ENCODE measurements at places on chromosomes 6 and 20. TPM values are rescaled to one million over a fixed set of nuclear protein-coding genes. Genes with fewer than 3 reads are reported as not detected.

GRCh38 chr20:9300080-9300479 is 214.3 kb upstream of the LAMP5 start:
- no peaks in the 10 kb centered on the region for H3K27me3 ChIP-seq
- no peak overlapping the region for H3K4me3 ChIP-seq
- H3K27ac ChIP-seq = no peak overlapping the region
- H3K36me3 ChIP-seq = no peaks in the 10 kb centered on the region
- no peaks in the 10 kb centered on the region for H3K4me1 ChIP-seq
- DNase-seq = no peak

DNA sequence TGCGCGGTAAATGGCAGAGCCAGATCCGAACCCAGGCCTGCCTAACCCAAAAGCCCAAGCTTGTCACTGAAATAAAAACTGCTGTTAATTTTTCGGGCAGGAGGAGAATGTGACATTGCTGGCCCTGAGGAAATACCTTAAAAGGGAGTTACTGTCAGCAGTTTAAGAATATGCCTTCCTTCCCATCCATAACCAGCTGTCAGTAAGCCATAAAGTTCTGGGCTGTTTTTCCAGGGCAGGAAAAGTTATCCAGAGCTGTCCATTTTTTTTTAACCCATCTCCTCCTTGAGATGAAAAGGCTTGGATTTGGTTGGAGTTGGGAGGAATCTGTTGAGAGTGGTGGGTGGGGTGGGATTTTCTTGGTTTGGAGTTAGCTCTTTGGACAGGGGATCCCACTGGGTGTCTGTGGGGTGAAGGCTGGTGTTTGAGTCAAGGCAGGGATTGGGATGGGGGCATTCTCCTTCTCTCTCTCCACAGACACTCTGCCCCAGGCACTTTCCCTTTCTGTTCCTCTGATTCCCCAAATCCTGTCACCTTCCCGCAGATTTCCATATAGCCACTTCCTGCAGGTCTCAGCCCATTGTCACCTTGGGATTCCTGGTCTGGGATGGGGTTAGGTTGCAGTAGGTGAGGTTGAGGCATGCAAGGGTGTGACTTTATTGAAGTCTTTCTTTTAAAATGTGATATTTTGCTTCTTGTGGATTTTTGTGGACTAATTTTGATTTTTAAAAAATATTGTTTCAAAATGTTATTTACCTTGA is 4.3 kb upstream of the KCNG1 start:
- H3K4me3 ChIP-seq = no peak overlapping the region
- no peak overlapping the region for H3K27ac ChIP-seq
- peaks cover 6% of the 10 kb centered on the region for H3K4me1 ChIP-seq
- DNase-seq = no peak
- H3K27me3 ChIP-seq = peaks cover 61% of the 10 kb centered on the region

DNA sequence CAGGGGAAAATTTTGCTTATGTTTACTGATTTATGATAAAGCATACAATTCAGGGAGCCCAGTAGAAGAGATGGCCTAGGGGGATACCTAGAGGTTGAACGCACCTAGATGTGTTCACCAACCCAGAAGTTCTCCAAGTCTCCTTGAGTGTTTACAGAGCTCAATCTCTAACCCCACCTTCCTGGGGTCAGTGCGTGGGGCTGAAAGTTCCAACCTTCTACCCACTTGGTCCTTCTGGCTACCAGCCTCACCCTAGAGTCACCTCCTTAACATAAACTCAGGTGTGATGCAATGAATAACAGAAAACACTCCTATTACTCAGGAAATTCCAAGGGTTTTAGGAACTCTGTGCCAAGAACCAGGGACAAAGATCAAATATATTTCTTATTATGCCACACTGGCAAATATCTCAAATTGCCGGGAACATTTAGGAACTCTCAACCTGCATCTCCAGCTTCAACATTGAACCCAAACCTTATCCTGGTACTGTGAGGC is 26.4 kb downstream of the AFG1L start:
- H3K4me1 ChIP-seq = no peaks in the 10 kb centered on the region
- H3K36me3 ChIP-seq = no peaks in the 10 kb centered on the region
- no peak for DNase-seq

DNA sequence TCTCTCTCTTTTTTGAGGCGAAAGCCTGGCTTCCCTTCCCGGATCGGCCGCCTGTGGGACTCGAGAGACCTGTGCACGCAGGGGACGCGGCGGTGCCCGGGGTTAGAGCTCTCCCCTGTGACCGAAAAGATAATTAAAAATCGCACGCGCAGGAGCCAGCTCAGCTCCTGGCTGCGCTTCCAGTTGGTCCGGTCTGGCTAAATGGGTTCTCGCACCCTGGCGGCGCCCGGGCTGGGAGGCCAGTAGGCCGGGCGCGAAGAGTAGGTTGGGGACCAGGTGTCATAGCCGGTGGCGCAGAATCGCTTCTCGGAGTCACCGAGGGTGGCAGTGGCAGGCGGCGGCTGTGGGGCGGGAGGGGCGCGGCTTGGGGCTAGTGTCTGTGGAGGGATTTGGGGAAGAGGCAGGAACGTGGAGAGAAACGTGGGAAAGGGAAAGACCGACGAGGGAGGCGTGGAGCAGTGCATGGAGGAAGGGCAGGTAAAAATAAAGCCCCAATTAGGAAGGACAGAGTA is 41.9 kb upstream of the SUPT3H start:
- H3K27me3 ChIP-seq = peaks cover 37% of the 10 kb centered on the region
- H3K36me3 ChIP-seq = no peaks in the 10 kb centered on the region
- H3K27ac ChIP-seq = no peak overlapping the region
- peak overlapping the region; percentile 85 for H3K4me3 ChIP-seq
- DNase-seq = peak; percentile 71

DNA sequence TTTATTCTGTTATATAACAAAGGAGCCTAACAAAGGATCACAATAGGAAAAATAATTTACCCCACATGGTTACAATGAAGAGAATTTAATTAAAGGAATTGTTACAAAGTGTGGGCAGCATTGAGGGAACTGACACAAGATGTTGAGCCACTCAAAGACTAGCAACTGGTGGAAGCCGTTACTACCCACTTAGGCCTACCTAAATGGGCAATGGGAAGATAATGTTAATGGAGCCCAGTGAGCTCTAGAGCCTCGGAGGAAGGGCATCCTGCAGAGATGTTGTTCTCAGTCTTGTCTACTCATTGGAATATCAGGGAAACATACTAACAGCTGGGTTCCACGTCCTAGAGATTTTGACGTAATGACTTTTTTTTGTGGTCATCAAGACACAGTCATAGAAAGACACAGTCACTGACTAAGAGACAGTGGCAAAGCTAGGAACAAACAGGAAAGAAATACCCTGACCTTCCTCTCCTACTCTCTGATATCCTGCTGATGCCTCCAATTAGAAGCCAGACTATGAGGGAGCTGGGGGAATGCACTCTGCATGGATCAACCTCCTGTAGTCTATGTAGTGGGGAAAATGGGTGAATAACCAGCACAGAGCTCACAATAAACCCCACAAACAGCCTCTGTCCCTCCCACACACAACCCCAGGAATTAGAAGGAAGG is 523.8 kb upstream of the FLRT3 start:
- H3K27me3 ChIP-seq = no peaks in the 10 kb centered on the region
- no peaks in the 10 kb centered on the region for H3K4me1 ChIP-seq
- H3K4me3 ChIP-seq = no peak overlapping the region
- H3K27ac ChIP-seq = no peak overlapping the region
- H3K36me3 ChIP-seq = no peaks in the 10 kb centered on the region

GRCh38 chr6:167157863-167158262 is at the start of gene GPR31:
TSS of gene GPR31 (minus strand) at chr6:167157980. CDS start at chr6:167157831, 149 bp downstream.
- H3K27me3 ChIP-seq = peaks cover 13% of the 10 kb centered on the region
- no peak within 1 kb of the TSS for H3K27ac ChIP-seq
- no peaks in the 10 kb centered on the region for H3K36me3 ChIP-seq
- H3K4me1 ChIP-seq = peaks cover 3% of the 10 kb centered on the region

DNA sequence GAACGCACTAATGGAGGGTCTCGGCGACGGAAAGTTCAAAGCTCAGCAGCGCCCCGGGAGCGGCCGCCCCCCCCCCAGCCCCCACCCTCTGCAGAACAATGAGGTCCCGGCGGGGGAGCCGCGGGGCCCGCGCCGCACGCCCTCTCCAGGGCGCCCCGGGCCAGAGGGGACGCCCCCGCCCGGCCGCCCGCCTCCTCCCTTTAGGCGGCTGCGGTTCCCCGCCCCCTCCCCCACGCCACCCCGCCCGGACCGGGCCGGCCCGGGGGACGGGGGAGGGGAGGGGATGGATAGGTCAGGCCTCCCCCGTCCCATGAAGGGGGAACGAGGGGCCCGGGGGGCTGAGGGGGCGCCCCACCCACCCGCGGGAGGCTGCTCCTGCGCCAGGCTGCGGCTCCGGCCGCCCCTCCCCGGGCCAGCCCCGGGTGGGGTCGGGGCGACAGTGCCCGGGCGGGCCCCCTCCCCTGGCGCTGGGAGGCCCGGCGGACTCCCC is 1.5 kb downstream of the NOL4L start:
- H3K4me1 ChIP-seq = peaks cover 31% of the 10 kb centered on the region
- H3K27ac ChIP-seq = no peak overlapping the region
- H3K36me3 ChIP-seq = no peaks in the 10 kb centered on the region
- DNase-seq = peak; percentile 59

The DDR1 gene
- total RNA-seq = 11.3 TPM

DNA sequence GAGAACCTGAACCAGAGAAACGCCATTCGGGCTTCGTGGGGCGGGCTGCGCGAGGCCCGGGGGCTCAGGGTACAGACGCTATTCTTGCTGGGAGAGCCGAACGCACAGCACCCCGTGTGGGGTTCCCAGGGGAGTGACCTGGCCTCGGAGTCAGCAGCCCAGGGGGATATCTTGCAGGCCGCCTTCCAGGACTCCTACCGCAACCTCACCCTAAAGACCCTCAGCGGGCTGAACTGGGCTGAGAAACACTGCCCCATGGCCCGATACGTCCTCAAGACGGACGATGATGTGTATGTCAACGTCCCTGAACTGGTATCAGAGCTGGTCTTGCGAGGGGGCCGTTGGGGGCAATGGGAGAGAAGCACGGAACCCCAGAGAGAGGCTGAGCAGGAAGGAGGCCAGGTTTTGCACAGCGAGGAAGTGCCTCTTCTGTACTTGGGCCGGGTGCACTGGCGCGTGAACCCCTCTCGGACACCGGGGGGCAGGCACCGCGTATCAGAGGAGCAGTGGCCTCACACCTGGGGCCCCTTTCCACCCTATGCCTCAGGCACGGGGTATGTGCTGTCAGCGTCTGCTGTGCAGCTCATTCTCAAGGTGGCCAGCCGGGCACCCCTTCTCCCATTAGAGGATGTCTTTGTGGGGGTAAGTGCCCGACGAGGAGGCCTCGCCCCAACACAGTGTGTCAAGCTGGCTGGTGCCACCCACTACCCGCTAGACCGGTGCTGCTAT is 904 bp downstream of the B3GALT4 start:
- no peaks in the 10 kb centered on the region for H3K27me3 ChIP-seq
- H3K4me1 ChIP-seq = peaks cover 44% of the 10 kb centered on the region
- H3K36me3 ChIP-seq = peaks cover 37% of the 10 kb centered on the region
- H3K27ac ChIP-seq = peak overlapping the region; percentile 98
- peak; percentile 60 for DNase-seq

GRCh38 chr6:13985663-13986325 is 61.0 kb downstream of the RNF182 start:
- no peak overlapping the region for H3K27ac ChIP-seq
- no peak for DNase-seq
- no peaks in the 10 kb centered on the region for H3K4me1 ChIP-seq
- H3K4me3 ChIP-seq = no peak overlapping the region
- no peaks in the 10 kb centered on the region for H3K36me3 ChIP-seq

GRCh38 chr6:95574811-95575210 is 2.5 kb upstream of the MANEA start:
- peaks cover 12% of the 10 kb centered on the region for H3K36me3 ChIP-seq
- no peak overlapping the region for H3K27ac ChIP-seq
- DNase-seq = no peak

The SEMG1 gene
- total RNA-seq = not detected

The TRIM40 gene
- total RNA-seq = not detected

The OR2H2 gene
- total RNA-seq = not detected

The THBD gene
- total RNA-seq = 0.34 TPM

DNA sequence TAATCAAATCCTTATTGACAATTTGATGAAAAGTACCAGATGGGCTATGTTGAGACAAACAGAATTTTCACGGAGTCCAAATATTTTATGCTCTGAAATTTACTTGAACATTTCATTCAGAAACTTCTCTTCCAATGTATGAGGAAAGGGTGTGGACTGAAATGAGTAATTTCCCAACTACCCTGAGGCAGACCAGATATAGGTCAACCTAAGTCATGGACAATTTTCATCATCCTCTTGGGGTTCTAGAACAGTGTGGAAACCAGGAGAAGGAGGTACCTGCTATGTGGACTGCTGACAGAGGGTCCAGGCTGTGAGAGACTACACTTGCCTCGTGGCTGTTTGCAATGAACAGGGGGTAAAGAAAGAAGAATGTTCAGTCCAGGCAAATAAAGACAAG is 323.0 kb downstream of the ESR1 start:
- DNase-seq = no peak
- no peak overlapping the region for H3K27ac ChIP-seq
- H3K36me3 ChIP-seq = peaks cover 23% of the 10 kb centered on the region
- H3K27me3 ChIP-seq = no peaks in the 10 kb centered on the region
- H3K4me3 ChIP-seq = no peak overlapping the region

- H3K36me3 ChIP-seq = no peaks in the 10 kb centered on the region
- no peak overlapping the region for H3K4me3 ChIP-seq
- no peak for DNase-seq
- no peak overlapping the region for H3K27ac ChIP-seq
- no peaks in the 10 kb centered on the region for H3K27me3 ChIP-seq
- no peaks in the 10 kb centered on the region for H3K4me1 ChIP-seq
These were observed 150.4 kb upstream of the BMP5 start for GRCh38 chr6:56025795-56026194.

DNA sequence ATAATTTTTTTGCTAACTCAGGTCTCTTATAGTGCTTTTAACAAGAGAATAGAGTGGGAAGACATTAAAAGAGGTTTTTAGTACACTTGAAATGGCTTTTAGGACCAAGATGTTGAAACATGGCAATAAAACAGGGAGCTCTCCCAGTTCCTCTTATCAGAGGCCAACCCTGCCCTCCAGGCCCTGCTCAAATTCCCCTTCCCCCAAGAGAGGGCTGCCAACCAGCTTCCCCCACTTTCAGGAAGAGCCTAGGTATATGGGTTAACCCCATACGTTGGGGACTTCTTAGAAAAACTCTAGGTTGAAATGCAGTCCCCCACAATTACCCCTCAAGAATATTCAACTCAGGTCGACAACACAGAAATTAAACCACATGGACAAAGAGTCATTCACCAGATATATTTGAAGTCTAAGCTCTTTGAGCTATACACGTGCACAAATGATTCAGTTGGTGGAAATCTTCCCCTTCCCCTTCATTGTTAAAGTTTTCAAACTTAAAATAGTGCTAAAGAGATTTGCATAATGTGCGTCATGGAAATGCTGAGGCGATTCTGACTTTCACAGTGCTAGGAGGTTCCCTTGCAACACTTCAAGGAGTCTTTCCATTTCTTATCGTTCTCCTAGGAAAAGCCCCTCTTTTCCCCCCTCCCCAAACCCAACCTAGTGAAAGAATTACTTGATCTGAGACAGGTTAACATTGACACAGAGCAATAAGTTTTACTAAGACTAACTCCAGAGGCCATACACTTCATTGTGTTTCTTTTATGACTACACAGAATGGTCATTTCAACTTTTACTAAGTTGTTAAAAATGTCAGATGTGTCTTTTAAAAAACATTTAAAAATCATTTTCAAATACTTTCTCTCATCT is 49.8 kb upstream of the ENPP5 start:
- H3K4me1 ChIP-seq = peaks cover 7% of the 10 kb centered on the region
- H3K36me3 ChIP-seq = no peaks in the 10 kb centered on the region
- H3K27me3 ChIP-seq = peaks cover 9% of the 10 kb centered on the region

- no peaks in the 10 kb centered on the region for H3K27me3 ChIP-seq
- H3K36me3 ChIP-seq = peaks cover 1% of the 10 kb centered on the region
- DNase-seq = no peak
- peak overlapping the region; percentile 52 for H3K4me3 ChIP-seq
- peak overlapping the region; percentile 97 for H3K27ac ChIP-seq
These were observed 158.9 kb upstream of the ZNF217 start for GRCh38 chr20:53752583-53752970.

The SCP2D1 gene
- total RNA-seq = not detected

All from activated naive CD8-positive, alpha-beta T cell treated with anti-CD3 and anti-CD28 coated beads, Interleukin-2, amount 10 ng/mL, durations not matched to agents 7 days and 5 days (primary cell).